ENCODE measurements at places on chromosomes 7 and 10.

DNA sequence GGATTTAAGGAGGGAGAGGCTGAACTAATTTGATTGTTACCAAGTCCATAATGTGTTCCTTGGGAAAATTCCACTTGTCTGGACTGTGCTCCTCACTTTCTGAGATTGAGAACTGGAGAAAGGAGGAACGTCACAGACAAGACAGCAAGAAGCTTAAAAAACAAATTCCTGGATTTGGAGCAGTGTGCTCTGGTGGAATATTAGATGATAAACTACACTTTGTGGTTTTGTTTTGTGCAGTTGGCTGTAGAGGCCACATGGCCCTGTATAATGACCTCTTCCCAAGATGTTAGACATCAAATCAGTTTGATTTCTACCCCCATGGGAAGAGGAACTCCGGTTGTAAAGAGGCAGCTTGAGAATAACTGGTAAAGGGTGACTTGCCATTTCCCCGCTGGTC lies 421.3 kb upstream of the GALNT17 start:
- DNase-seq: no peak

DNA sequence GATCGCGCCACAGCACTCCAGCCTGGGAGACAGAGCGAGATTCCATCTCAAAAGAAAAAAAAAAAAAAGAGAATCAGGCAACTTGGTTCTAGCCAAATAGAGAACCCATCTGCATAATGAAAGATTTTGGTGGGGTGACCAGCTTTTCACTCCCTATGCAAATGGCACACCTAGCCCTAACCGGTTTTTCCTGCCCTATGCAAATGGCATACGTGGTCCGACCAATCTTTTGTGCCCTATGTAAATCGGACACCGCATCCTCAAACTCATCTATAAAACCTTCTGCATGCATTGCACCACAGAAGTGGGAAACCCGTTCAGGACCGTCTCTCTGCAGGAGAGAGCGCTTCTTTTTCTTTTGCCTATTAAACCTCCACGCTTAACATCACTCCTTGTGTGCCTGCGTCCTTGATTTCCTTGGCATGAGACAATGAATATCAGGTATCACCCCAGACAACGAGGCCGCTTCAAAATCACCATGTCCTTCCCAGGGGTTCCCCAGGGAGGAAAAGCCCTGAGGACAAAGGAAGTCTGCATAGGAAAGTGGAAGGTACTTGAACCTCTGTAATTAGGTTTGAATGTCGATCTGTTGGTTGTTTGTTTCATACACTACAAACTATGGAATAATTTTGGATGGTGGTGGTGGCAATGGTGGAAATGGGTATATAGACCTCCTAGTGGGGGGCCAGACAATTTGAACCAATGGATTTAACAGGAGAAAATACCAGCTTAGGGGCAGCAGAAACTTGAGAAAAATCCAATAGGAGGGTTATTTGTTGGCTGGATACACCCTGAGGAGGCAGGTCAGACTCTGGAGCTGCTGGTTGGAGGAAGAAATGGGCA lies 396.2 kb downstream of the TYW1 start:
- DNase-seq: no peak

DNA sequence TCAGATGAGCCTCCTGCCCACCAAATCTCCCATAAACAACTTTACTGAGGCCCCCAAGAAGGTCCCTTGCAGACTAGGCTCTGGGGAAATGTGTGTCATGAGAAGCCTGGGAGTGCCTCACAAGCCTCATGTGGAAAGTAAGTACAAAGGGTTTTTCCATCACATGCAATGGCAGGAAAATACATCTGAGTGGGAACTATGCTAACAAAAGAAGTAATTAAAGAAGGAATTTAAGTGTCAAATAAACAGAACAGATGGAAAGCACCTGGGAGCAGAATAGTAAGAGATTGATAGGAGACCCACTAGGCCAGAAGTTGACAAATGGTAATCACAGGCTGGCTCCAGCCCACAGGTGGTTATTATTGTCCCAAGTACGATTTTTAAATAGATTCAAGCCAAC lies 20.5 kb downstream of the GSAP start:
- no peak for DNase-seq

DNA sequence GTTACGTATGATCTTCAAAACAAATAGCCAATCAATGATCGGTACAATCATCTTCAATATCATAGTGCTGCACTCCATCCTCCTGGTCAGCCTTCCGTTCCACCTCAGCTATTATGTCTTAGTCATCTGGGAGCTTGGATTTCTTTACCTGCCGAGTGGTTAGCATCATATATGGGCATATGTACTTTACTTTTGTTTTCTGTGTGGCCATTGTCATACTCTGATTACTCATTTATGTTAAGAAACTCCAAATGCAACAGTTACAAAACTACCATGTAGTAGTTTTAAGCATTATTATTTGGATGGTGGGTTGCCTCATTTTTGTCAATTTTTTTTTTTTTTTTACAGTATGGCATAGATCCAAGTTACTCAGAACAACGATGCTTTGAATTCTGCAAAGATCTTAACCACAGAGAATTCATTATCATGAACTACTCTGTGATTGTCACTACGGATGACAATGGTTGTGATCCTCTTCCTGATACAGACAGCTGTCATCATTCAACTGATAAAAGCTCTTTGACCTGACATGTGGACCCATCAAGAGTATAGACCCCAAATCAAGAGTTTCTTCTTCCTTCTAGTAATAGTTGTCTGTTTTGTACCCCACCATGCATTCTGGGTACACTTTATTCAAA lies 52.1 kb upstream of the NME8 start:
- no peak for DNase-seq

- DNase-seq: no peak
Observed at GRCh38 chr10:30973737-30974136, 57.9 kb downstream of the ZNF438 start.

- DNase-seq: no peak
Observed at GRCh38 chr10:102869258-102870198, at the start of gene AS3MT. Gene AS3MT (plus strand): TSS chr10:102869470. CDS start chr10:102869593, 123 bp downstream.

DNA sequence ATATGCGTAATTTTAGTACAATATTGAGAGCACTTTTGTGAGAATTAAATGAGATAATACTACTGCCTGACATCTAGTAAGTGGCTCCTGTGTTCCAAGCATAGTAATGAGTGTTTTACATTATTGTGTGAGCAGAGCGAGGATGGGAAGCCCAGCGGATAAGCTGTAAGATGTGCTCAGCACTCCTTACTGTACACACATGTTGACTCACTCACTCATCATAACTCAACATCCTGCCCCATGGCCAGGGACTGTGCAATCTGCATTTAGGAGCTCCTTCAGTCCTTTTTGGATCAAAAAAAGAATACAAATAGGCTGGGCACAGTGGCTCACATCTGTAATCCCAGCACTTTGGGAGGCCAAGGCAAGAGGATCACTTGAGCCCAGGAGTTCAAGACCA lies 72.9 kb upstream of the NEBL start:
- no peak for DNase-seq

DNA sequence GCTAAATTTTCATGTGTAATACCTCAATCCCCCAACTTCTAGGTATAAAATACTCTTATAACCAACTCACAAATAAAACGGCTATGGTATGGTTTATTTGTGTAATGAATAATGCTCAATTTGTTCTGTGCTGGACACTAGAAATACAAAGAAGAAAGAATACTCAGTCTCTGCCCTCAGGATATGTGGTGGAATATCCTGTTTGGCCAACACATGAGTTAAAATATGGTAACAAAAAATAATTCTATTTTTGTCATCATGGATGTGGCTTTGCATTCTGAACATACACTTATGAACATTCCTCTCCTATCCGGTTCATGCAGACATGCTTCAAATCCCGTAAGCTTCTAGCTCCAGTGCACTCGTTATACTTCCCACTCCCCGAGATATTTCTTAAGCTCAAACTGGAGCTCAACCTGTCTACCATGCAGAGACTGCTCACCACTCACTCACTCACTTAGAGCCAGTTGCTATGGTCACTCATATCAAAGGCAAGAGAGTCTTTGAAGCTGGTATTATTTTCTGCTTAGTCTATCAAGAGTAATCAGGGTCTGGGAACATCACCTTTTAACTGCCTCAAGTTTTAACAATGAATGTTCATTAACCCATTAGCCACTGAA lies 53.8 kb upstream of the SLC16A12 start:
- DNase-seq: no peak

DNA sequence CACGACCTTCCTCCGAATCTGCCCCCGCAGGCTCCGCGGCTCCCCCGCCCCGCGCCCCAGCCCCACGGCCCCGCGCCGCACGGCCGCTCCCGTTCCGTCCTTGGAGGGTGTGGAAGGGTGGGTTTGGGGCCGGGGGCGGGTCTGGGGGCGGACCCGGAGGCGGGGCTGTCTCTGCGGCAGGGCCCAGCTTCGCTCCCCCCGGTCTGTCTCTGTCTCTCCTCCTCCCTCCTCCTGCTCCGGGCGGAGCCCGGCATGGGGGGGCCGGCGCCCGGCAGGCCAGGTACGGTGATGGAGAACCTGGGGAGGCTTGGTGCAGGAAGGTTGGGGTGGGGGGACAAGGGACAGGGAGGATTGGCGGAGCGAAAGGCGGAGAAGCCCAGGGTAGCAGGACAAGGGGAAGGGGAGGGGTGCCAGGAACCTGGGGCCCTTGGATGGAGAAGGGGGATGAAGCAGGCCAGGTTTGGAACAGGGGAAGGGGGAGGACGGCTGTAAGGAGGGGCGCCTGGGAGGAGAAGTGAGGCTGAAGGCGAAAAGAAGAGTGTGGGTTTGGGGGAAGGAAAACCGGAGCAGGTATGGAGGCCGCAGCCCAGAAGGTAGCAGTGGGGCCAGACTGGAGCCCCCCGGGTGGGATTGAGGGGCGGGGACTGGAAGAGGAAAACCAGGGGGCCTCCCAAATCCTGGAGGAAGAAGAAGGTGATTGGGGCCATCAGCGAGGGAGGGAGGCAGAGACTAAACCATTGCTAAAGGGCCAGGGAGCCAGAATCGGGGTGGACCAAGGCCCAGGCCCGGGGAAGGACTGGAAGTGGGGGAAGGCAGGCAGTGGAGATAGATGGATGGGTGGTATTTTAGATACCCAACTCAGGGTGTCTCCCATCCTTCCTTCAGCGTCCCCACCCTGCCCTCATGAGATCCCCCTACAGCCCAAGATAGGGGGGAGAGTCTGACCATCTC lies at the start of gene NYAP1:
Gene NYAP1, plus strand, starts transcription at position 206 of the 951 bp plus-strand sequence. CDS start 1,385 bp downstream, outside the sequence.
- no peak for DNase-seq

DNA sequence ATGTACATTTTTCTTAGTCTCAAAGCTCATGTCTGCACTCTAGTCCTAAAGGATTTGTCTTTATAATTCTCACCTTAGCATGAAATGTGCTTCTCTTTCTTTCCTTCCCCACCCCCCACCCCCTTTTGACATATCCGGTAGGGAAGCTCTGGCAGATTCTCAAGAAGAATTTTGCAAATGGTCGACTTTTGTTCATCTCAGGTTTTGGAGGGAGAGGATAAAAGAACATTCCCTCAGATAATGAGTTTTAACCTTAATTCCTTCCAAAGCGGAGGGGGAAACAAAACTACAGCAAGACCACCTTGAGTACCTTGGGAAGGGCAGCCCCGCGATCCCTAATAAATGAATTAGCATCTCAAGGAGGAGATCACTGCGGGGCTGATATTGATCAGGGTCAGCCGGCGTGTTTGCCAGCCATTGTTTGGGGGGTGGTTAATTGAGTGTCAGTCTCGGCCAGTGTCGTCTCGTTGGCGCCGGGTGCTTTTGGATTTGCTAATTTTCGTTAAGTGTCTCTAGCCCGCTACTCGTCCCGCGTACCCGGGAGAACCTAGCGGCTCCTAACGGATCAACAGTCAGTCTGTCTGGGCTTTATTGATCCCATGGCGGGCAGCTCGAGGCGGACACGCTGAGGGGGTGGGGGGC lies 874 bp upstream of the BAMBI start:
- DNase-seq: no peak

- no peak for DNase-seq
Observed at GRCh38 chr10:20380401-20380800, 516.7 kb downstream of the NEBL start.

DNA sequence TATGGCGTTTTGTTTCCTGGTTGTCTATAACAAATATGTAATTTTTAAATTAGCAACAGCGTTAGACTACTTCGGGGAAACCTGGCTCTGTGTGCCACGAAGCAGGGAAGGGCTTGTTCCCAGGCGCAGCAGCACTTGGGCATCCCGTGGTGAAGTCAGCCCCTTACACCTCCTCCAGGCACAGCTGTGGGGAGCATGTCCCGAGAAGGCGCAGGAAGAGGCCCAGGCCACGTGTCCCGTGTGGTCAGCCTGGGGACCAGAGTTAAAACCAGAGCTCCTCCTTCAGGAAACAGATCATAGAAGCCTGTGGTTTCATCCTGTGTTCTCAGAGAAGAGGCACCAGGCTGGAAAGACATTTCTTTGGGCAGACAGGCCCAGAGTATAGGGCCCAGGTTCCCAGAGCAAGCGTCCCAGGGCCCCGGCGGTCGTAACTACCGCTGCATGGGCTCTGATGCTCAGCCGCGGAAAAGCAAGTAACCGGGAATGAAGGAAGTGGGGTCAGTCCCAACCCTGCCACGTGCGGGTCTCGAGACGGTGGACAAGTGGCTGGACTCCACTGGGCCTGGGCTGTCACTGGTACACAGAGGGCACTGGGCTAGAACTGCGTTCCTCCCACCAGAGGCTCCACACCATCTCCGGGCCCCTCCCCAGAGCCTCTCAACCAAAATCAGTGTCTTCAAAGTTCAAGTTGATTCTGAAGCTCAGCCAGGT lies 7.1 kb downstream of the NUDT1 start:
- DNase-seq: no peak

DNA sequence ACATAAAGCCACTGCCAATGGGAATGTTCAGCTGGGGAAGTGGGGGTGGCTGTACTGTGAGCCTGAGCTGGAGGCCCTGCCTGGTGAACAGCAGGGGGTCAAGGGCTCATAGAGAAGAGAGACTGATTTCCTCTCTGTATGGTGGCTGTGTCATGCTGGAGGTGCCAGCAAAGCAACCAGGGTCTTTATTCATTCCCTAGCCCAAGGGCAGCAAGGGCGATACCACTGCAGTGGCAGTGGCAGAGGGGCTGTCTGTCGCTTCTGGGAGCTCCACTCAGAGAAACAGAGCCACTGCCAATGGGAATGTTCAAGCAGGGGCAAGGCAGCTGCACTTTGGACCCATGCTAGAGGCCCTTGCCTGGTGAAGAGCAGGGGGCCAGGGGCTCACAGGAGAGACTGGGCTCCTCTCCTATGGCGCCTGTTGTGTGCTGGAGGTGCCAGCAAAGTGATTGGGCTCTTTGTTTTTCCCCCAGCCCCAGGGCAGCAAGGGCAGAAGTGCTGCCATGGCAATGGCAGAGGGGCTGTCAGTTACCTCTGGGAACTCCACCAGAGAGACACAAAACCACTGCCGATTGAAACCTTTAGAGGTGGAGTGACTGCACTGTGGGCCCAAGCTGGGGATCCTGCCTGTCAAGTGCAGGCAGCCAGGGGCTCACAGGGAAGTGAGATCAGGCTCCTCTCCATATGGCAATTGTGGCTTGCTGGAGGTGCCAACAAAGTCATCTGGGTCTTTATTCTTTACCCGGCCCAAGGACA lies 545.1 kb downstream of the SH2D4B start:
- no peak for DNase-seq
